ENCODE measurements at places on chromosomes 6 and 20.

DNA sequence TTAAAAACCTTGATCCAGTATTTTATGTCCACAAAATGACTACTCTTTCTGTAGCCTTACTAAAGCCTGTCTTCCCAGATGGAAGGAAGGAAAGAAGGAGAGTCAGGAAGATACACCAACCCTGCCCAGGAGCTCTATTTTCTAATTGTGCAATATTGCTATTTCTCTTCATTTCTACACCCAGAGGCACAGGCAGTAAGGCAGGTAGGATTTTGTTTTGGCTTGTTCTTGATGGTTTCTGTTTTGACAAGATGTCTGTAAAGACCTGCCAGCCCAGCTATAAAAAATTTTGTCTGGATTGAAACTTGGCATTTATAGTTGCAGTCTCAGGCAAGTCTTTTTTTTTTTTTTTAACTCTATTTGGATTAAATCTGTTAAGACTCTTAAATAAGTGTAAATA is 587.5 kb upstream of the ARID1B start:
- no peak for DNase-seq

DNA sequence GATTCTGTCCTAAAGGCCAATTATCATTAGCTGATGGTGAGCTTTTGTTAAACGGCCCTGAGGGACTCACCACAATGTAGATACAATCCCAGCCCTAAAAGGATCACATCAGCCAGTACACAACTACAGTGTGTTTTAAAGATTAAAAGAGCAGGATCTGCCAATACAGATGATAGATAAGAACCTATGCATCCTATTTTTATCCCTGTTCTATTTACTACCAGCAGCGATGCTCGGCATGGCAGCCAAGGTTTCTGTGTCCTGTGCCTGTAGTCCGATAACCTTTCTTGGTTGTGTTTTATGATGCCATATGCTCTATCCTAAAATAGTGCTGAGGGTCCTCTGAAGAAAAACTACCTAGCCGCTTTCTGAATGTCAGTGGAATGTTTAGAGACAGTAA is 289.4 kb downstream of the PHACTR1 start:
- DNase-seq: no peak

GRCh38 chr6:130513770-130514169 is 148.0 kb downstream of the TMEM200A start:
- no peak for DNase-seq

GRCh38 chr6:34158876-34159275 is 13.0 kb upstream of the GRM4 start:
- no peak for DNase-seq

DNA sequence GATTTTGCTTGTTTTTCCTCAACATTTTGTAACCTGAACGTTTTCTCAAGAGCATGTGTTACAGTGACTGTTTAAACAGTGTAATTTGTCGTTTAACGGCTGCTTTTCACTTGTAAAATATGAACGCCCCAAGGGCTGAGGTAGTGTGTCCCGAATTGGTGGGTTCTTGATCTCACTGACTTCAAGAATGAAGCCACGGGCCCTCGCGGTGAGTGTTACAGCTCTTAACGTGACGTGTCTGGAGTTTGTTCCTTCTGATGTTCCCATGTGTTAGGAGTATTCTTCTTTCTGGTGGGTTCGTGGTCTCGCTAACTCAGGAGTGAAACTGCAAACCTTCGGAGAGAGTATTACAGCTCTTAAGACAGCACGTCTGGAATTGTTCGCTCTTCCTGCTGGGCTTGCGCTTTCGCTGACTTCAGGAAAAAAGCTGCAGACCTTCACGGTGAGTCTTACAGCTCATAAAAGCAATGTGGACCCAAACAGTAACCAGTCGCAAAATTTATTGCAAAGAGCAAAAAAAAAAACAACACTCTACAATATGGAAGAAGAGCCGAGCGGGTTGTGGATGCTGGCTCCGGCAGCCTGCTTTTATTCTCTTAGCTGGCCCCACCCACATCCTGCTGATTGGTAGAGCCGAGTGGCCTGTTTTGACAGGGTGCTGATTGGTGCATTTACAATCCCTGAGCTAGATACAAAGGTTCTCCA is 25.1 kb upstream of the TRIM27 start:
- DNase-seq: no peak

DNA sequence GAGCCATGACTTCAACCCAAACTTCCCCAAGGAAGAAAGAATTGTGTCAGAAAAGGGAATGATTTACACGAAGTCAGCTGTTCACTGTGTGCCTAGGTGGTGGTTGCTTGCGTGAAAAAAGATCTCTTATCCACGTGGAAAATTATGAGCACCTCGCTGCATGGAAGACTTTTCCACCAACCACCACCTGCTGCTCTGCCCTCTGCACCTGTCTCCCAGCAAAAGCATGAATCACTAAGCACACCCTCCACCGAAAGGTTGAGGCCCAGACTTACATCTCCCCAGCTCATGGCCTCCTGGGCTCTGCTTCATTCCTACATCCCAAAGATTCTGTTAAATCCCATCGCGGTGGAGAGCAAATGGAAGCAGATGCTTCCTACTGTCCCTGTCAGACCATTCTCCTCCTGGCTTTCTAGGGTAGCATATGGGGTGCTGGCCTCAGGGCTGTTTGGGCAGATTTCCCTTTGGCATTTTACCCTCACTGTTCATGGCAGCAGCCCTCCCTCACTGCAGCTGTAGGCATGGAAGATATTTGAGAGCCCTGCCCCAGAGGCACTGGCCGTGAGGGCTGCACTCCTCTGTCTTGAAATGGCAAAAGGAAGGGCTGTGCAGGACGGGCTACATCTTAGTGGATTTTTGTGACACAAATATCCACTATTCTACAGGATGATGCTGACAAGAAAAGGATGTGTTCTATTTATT is 37.6 kb upstream of the CST5 start:
- DNase-seq: no peak

DNA sequence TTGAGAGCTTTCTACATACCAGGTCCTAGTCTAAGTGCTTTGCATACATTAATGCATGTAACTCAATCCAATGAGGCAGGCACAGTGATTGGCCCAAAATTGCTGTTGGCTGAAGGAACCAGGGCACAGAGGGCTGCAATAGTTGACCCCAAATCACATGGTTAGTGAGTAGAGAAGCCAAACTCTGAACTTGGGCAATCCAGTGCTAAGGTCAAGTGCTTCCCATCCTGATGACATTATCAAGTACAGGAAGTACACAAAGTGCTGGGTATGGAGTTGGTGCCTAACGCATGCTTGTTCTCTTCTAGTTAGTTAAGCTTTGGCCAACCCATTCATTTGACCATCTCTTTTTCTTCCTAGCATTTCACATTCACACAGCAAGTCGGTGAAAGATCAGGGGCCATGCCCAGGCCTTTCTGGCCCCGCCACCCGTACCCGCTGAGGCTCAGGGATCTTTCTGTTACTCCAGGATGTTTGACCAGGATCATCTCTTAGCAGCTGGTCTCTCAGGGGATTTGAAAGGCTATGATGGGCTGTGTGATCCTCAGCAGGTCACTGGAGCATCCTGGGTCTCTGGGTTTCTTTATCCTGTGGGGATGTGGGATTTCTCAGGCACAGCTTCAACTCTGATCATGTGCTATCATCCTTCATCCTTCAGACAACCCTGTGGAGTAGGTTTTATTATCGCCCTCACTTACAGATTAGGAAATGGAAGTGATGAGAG is 7.0 kb downstream of the KCNB1 start:
- no peak for DNase-seq

- DNase-seq: peak; percentile 39
Observed at GRCh38 chr6:39301606-39302005, 12.6 kb downstream of the KCNK17 start.

- no peak for DNase-seq
Observed at GRCh38 chr6:147618927-147619326, 110.4 kb downstream of the SAMD5 start.

DNA sequence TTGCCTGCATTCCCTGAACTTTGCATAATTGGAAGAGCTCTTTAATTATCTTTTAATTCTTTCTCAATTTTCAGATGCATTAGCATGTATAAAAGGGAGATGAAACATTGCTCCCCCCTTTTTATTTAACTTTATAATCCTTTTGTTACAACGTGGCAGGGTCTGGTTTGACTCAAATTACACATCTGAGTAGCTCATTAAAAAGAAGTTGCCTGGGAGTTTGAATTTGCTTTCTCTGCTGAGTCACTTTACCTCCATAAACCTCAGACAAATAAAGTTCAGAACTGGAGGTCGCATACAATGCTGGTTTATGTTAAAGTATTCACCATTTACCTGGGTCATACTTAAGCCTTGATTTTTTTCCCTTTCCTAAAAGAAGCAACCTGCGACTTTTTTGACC is 495.2 kb downstream of the PREX1 start:
- DNase-seq: no peak

DNA sequence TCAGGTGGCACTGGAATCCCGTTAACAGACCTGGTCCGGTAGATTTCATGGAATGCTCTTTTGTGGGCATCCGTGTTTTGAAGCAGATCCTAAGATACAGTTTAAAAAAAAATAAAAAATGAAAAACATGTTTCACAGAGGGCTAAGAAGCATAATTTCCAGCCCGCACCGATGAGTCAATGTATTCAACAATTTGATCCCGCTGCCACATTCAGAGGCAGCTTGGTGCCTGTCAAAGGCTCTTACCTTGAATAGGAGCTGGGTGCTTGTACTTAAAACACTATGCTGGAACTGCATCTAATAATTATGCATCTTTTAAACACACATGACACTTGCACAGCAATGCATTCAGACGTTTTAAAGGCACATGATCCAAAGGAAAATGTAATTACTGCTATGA is 164.8 kb downstream of the SYNE1 start:
- no peak for DNase-seq

DNA sequence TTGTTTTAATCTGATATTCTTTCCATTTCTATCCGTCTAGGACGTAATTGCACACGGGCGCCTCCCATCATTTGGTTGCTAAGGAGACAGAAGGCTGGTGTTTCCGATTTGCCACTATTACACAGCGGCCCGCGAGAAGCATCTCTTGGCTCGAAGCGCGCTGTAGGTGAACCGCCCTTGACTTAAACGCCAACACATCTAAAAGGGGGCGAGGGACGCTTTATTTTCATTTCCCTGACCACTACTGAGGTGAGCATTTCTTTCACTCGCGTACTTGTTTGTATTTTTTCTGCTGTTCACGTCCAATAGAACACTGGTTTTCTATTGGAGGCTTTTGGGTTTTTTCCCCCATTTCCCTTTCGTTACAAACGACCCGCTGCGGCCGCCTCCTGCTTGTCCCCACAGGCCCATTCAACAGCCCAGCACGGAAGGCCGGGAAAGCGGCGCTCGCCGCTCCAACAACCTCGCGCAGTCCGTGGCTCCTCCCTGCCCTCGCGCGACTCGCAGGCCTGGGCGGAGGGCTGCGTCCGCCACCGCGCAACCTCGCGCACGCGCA is 505 bp upstream of the WRNIP1 start:
- peak; percentile 38 for DNase-seq

GRCh38 chr20:42857446-42857845 is 332.3 kb downstream of the PTPRT start:
- DNase-seq: no peak

DNA sequence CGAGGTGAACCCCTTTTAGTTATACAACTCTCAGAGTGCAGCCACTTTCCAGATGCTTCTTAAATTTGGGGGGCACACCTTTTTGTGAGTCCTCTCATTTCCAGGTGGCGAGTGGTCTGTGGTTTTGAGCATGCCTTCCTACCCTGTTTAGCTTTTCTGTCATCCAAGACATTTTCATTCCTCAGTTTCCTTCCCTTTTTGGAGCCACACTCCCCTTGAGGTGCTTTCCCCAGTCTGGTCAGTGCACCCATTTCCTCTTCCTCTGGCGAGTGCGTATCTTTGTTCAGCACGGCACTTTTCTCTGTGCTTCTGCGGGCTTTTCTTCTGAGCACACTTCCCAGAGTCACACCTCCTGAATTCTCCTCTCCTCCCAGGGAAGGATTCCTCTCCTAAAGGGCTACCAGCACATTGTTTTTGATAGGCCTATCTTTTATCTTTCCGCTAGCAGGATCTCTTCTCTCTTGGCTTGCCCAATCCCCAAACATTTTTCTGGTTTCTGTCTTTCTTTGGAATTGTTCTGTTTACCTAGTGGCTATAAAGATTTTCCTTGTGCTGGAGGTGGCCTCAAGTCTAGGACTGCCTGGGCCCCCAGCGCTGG is 1.4 kb downstream of the PHF20 start:
- peak; percentile 37 for DNase-seq

- DNase-seq: no peak
Observed at GRCh38 chr6:163057260-163057659, 329.5 kb downstream of the PACRG start.

- no peak for DNase-seq
Observed at GRCh38 chr6:143160015-143160414, 99.3 kb downstream of the AIG1 start.

DNA sequence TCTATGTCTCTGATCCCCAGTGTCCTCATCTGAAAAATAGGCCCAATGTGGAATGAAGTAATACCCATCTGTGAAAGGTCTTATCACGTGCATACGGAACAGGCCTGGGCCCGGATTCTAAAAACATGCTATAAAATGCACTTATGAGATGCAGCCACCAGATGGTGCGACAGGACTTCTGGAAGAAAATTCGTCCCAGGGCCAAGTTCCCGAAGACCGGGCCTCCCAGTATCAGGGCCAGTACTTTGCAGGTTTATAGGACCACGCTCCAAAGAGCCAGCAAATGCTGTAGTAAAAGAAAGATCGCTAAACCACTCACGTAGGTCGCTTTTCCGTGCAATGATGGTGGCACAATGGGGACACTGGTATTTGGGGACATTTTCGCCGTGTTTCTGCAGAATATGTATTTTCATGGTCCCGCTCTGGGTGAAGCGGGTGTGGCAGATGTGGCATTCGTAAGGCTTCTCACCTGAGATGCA is 10.6 kb downstream of the CTCFL start:
- DNase-seq: peak; percentile 68

GRCh38 chr6:67815623-67816022 is 819.5 kb upstream of the ADGRB3 start:
- no peak for DNase-seq

DNA sequence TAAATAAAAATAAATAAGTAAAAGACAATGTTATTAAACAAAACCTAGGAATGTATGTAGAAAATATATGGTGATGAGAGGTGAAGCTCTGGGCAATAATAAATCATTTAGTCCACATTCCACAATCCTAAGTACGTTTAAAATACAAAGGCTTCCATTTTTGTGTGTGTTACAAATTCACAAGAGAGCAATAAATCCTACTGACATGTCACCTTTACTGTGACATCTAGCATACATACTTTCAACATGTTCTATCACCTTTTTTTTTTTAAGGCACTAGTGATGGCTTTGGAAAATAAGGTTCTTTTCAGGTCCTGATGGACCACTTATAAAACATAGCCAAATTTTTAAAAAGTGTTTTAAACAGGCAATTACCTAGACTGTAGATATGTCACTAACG is 12.0 kb downstream of the REV3L start:
- DNase-seq: no peak
